ENCODE measurements at places on chromosomes 13 and 19.

GRCh38 chr13:114077933-114078325, 54.5 kb downstream of the RASA3 start:
- DNase-seq, result peak; percentile 66

DNA sequence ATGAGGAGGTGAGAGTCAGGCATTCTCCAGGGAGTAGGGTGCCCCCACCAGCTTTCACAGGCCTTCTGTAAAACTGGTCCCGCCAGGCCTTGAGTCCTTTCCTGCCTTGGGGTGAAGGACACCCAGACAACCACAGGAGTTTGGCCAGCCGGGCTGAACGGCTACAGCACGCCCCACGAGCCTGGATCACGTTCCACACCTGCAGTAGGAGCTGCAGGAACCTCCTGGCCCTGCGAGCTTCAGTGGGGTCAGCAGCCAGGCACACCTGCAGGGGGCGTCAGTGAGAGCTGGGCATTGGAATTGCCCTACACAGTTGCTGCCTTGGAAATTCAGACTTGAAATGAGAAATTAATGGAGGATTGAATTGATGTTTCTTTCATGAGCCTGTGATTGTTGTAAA, 45.7 kb downstream of the COL4A2 start:
- no peak for DNase-seq

DNA sequence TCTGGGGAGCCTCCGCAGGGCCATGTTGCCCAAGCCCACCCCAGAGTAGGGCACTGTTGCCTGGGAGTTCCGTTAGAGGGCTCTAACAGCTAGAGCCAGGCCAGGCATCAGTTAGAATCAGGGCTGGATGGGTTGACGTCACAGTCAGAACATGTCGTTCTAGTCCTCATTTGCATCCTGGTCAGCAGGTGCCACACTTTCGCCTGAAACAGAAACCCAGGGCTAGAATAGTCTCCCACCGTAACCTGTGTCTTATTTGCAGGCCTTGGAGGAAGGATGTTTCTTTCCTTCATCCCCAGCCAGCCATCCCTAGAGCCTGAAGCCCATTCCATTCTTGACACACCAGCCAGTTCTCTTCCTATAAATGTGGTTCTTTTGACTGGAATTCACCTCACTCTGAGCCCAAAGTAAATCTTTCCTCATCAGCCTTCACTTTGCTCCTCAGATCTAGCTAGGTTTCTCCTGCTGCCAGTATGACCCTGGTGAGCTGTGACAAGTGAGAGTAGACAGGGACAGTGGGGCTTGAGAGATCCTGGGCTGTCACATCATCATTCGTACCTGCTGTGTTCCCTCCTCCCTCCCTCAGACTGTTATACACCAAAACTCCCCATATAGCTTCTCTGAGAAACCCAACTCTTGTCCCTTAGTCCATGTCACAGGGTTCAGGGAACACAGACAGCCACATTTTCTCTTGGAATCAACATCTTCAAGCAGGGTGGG, 12.2 kb upstream of the CCDC97 start:
- no peak for DNase-seq

DNA sequence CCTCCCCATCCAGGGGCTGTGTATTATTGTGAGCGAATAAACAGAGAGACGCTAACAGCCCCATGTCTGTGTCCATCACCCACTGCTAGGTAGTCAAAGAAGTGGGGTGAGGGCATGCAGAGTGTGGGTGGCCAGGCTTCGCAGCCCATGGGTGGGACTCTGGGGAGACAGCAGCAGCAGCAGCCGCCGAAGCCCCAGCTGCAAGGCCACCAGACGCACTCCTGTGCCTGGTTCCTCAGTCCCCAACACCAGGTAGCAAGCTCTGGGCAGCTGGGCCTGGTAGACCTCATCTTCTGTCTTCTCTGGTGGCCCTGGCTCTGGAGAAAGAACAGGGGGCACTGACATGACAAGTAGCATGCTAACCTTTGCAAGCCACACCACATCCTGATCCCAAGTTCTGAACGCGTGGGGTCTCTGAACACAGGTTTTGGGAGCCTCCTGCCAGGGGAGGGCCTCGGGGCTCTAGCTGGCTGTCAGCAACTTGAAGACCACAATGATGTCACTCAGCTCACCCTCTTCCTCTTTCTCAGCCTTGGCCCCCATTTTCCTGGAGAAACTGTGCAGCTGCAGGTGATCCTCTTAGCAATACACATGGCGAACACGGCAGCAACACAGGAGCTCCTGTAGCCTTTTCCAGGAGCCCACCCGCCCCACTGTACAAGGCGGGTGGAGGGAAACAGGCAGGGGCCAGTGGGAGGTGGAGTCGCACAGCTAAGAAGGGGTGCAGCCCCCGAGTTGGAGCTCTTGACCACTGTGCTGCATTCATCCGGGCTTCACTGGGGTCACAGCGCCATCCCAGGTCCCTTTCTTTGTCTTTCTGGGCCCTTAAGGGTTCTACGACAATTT, 5.8 kb downstream of the FUZ start:
- no peak for DNase-seq

DNA sequence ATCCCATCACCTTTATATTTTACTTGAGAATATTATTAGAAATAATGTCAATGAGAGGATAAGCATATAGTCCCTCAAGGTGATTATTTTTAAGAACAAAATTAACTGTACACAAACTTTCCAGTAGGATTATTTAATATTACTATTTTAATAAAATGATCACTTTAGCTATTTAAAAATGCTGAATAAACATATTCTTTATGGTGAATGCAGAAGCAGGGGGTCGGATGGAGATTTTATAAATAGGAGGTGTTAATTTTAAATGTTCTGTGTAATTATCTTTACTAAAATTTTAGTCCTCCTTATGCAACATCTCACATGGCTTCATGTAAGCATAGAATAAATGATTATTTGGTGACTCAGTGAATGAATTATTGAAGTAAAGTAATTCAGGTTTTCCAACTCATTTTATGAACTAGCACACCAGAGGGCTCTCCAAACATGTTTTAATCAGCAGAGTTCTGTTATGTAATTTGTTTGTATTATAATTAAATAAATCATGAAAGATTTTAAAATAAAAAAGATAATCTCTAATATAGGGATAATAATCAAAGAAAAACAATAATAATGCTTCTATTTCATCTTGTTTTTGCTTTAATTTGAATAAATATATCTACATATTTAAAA, 1635.2 kb downstream of the EFNB2 start:
- no peak for DNase-seq

DNA sequence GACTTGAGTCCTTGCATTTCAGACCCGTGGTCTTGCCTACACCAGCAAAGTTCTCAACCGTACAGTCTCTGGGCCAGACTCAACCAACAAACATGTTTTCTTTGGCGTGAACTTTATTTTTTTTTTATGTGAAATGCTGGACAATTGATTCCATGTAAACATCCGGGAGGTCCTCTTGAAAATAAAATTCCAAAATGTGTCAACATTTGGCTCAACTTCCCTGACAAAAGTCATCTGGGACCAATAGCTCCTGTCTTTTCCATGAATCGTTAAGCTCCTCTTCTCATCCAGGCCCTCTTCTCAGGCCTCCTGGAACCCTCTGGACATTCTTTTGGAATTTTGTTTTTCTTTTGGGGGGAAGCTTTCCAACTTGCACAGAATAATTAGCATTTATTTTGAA, 2.7 kb downstream of the ALDH16A1 start:
- DNase-seq, result peak; percentile 42

DNA sequence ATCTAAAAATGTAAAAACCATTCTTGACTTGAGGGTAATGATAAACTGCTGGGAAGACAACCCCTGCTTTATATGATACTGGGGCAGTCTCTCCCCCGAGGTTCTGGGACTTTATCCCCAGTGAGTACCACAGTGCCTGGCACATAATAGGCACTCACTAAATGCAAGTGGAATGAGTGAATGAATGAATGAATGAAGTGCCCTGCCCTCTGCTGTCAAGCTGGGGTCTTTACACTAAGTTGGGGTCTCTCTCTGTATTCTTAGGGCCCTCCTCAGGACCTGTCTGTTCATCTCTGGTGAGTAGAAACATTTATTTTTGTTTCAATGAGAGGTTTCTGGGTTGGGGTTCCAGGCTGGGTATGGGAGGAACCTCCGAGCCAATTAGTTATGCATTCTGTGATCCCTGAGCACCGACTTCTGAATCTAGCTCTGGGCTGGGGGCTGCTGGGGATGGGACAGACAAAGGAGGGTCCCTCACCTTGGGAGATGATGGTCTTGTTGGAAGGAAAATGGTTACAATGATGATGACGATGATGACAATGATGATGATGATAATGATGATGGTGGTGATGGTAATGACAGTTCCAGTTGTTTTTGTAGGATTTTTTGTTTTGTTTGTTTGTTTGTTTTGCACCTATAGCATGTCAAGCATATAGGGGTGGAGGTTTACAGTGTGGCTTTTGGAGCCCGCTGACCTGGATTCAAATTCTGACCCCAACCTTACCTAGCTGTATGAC, 44.3 kb upstream of the ADGRE1 start:
- DNase-seq, result no peak

DNA sequence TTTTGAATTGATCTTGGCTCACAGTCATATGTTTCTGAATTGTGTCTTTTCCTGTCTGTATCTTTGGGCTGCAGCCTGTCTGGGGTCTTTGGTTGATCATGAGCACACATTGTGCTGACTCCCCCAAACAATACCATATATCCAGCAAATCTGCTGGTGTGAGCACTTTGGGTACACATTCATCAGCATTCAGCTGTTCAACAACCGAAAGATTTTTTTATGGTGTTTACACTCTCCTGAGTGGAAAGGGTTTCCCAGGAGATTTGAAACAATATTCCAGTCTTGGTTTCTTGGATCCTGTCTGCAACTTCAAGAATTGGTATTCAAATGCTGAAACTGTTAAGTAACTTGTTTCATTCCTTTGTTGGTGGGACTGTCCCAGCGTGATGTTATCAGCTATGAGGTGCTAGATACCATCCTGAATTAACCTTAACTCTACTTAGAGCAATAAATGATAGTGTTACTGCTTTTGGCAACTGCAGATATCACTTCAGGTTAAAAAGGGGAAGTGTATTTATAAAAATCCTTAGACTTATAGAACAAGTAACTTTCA, 78.4 kb upstream of the DIAPH3 start:
- no peak for DNase-seq

- no peak for DNase-seq
Observed at GRCh38 chr13:92530364-92530763, 696.2 kb upstream of the GPC6 start.

DNA sequence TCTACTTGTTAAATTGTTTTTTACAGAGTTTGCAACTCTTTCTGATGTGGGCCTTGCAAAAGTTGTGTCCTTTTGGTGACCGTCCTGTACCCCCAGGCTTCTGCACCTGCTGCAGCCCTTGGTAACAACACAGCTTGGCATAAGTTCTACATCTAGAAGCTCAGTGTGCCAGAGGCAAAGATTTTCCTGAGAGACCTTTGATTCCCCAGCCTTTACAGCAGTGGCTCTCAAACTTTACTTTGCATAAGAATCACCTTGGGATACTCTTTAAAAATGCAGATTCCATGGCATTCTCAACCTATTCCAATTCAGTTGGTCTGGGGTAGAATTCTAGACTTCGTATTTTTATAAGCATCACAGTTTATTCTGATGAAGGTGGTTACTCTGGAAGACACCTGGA, 260.9 kb downstream of the DCT start:
- DNase-seq, result no peak

DNA sequence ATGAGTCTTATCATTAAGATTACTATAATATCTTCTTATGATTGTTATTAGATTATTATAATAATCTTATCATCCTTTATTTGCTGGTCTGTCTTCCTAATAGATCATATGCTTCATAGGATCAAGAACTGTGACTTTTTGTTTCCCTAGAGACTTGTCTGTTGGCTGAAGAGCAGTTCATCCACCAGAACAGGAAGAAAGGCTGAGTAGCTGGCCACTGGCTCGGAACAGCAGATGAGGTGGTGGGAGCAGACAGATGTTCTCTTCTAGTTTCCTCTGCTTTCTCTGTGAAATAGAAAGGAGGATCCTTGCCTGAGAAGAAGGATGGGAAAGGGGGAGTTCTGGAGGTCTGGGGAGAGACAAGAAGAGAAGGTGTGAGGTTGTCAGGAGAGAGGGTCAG, 120.0 kb downstream of the CCNA1 start:
- DNase-seq, result no peak

- no peak for DNase-seq
Observed at GRCh38 chr19:5559804-5560133, 8.0 kb downstream of the TINCR start.

DNA sequence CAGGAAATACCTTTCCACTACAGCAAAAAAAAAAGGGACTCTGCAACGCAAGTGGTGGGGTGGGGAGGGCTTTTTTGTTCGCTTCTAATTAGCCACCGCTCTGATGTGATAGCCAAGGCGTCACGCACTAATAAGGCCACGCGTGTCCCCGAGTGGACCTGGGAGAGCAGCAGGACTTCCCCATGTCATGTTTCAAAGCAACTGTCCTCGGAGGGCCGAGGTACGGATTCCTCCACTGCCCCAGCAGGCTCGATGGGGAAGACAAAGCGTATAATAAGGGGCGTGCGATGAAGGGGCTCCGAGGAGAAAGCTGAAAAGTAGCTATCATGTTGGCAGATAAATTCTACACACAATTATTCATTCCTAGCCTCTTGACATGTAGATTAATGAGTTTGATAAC, 179.7 kb upstream of the ZNF507 start:
- no peak for DNase-seq

DNA sequence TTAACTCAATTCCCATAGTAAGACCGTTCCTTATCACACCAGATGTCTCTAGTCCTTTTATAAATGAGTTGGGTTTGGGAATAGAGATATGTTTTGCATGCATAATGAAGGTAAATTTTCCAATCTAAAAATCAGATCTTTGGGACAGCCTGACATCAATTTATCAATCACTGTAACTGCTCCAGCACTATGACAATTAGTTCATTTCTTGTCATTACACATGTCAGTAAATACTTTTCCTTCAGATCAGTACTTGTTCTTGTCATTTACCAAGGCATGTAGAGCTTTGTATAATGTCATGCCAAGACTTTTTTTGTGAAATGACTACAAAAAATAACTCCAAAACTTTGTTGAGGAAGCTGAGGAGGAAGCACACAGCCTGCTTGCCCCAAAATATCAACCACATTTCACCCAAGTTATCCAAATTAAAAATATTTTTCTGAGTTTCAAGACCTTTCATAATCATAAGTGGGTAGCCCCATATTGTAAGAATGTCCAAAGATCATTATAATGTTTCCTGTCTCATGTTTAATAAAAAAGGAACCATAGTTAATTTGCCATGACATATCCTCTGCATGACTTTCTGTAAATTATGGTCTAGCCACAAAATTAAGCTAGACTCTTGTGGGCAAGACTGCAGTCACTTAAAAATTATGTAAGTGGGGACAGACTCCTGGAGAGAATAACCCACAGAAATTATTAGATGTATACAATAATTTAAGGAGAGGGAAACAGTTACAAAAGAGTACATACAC, 586.8 kb downstream of the TBC1D4 start:
- DNase-seq, result no peak

- DNase-seq, result no peak
Observed at GRCh38 chr13:65057986-65058385, 2172.2 kb downstream of the PCDH9 start.

DNA sequence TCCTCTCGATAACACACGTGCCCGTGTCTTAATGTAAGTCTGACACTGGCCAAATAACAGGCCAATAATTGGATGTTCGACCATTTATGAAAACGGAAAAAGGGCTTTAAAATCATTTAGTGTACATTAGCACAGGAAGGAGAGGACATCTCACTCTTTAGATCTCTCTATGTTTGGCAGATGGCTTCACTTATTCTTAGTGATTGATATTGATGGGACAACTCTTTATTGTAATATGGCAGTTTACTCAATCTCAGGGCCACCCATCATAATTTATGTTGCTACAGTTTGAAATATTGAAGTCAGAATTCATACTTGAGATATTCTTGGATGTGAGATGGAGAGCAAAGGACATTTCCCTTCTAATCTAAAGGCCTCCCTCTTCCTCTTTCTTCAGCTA, 430.7 kb upstream of the ARGLU1 start:
- DNase-seq, result no peak

- peak; percentile 62 for DNase-seq
Observed at GRCh38 chr13:108987517-108987916, 358.1 kb downstream of the MYO16 start.

Measured in fibroblast of mammary gland (primary cell).